ENCODE measurements at places on chromosomes 7 and 10.
A peak's percentile ranks its signal among the peaks of the same experiment; 100 is the strongest.

DNA sequence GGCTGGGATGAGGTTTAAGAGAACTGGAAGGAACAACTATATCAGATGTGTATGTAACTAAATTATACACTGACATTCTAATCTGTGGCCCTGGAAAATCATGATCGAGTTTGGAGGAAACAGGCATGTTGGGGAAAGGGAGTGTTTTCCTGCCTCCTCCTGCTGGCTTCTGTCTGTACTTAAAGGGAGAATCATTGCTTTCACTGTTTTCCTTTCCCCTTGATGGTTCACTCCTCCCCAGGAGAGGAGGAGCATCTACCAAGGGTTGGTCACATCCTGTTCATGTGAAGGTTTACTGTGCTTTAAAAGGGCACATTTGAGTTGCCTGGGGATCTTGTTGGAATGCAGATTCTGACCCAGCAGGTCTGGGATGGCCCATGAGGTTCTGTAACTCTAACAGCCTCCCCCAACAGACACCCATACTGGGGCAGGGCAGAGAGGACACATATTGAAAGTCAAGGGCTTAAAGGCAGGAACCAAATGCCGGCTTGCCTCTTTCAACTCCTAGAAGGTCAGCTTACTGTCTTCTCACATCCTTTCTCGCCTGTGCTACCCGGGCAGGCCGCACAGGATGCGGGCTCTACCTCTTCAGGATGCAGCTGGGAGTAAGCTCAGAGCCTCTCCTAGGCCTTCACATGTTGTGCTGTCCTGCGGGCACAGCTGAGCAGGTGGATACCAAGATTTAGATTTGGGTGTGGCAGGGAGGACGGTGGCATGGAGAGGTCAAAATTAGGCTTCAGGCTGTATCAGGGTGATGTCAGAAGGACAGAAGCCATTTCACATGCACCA, 694.8 kb downstream of the KCNMA1 start:
- no peak for DNase-seq

- no peak for DNase-seq
These were observed 117.2 kb downstream of the RGS10 start for GRCh38 chr10:119425102-119425880.

- DNase-seq, result no peak
These were observed 115.3 kb upstream of the TCF7L2 start for GRCh38 chr10:112834751-112835181.

- no peak for DNase-seq
These were observed 275.6 kb downstream of the SNX10 start for GRCh38 chr7:26567266-26567665.

GRCh38 chr10:92124020-92124419, 166.9 kb downstream of the CPEB3 start:
- DNase-seq, result no peak

DNA sequence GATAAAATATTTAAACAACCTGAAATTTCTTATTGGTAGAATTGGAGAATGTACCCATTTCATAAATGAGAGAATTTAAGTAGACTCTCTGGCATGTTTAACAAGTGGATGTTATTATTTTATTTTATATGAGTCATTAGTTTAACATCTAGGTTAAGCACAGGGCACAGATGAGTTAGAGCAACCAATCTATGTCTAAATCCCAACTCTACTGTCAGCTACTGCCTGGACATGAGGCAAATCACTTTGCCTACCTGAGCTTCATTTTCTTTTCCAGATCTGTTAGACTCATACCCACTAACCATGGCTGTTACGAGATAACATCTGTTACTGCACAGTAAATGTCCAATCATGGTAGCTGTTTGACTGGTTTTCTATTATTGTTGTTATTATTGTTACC, 251.1 kb downstream of the INHBA start:
- DNase-seq, result no peak

GRCh38 chr7:44138698-44139097, 2.4 kb downstream of the MYL7 start:
- no peak for DNase-seq

GRCh38 chr7:53350241-53350640, 314.8 kb downstream of the POM121L12 start:
- no peak for DNase-seq

- no peak for DNase-seq
These were observed 69.1 kb upstream of the NANOS1 start for GRCh38 chr10:118960157-118961090.

DNA sequence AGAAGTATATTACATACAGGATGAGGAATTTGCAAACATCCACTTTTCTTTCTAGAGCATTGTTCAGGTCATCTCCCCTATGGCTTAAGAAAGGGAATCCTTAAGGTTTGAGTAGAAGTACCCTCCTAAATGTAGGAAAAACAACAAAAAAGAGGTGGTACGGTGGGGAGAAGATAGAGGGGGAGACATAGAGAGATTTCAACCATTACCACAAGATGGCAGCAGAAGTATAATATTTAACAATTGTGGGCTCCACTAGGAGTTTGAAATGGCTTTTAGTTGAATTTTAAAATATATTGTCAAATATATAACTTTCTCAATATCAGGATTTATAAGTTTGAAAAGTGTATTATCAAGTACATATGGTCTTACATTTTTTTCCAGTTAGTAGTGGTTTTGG, 72.7 kb upstream of the PRKG1 start:
- no peak for DNase-seq

DNA sequence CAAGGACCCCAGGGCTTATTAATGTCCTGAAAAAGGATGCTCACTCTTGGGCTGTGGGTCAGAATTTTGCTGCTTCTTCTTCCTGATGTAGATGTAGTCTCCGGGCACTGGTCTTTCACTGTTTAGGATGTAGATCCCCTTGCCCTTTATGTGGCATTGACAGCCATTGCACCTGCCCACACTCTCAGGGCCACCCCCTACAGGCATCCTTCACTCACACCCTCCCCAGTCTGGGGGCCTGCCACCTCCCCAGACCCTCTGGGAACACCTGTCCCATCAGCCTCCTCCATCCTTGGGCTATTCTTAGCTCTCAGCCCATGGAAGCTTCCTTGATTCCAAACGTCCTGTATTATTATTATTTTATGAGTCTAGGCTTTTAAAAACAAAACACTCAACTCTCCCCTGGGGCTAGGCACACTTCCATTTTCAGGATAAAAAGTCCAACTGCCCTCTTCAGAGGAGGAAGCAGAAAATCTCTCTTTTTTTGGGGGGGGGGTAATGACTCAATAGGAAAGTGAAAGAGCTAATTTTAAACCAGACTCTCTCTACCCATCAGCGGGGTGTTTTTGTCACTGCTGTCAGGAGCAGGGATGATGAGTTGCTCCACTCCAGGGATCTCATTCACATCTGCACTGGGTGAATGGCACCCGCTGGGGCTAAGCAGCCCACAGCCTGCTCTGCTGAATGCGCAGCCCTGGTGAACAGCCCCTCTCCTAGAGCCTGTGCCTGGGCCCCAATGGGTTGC, 11.5 kb upstream of the KLRG2 start:
- DNase-seq, result no peak

- DNase-seq, result no peak
These were observed 134.7 kb downstream of the SLIT1 start for GRCh38 chr10:97050956-97051496.

GRCh38 chr7:20208651-20209307, 8.4 kb downstream of the MACC1 start:
- no peak for DNase-seq

DNA sequence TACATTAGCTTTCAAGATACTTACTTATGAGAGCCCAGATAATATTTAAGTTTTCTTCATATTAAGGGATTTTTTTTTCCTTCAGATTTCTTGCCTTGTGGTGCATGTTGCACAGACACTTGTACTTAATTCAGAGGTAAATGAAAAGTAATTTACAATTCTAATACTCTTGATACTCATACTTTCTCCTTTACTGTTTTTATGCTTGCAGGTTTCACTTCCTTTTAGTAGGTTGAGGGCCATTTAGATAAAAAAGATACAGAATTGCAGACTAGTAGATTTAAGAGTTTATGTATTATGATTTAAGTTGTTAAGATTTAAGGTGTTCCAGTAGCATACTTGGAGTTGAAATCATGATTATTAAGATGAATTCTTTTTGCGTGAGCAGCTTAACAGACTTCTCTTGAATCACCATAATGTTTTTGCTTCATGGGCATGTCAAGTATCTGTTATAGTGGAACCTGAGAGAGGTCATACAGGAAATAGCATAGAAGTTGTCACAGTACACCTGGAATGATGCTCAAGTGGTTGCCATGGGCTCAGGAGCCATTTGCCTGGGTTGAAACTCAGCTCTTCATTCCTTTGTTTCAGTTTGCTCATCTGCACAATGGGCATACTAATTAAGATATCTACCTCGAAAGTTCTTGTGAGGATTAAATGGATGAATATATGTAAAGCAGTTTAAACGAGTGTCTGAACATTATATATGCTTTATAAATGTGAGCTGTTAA, 174.8 kb upstream of the PRPS1L1 start:
- no peak for DNase-seq

DNA sequence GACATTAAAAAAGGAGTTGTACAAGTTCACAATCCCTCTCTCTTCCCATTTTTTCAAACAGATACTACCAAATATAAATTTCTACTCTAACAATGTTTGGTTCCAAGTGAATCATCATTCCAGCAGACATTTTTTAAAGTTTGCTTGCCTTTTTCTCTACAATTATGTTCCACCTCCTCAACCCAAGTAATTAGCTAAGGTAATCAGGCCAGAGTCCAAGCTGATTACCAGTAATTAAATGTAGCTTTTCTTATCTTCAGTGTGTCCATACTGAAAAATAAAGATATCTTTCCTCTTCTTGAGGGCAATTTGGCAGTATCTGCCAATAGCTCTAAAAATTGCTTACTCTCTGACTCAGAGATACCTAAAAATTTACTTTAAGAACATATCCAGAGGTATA, 126.0 kb downstream of the ITGB8 start:
- DNase-seq, result no peak

DNA sequence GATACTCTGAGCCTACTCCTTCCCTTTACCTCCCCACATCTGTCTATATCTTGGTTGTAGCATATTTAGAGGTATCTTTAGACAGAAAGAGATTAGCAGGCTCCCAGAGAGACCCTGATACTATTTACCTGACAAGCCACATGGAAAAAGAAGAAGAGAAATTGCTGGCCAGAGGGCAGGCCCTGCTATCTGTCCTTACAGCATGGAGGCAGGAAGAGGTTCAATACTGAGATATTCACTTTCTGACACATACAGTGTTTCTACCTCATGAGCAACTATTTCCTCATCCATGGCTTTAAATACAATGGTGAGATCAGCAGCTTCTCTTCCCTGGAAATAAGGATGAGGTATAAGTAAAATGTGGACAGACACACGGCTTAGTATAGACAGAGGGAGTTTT, 33.9 kb upstream of the TSPAN13 start:
- DNase-seq, result no peak

DNA sequence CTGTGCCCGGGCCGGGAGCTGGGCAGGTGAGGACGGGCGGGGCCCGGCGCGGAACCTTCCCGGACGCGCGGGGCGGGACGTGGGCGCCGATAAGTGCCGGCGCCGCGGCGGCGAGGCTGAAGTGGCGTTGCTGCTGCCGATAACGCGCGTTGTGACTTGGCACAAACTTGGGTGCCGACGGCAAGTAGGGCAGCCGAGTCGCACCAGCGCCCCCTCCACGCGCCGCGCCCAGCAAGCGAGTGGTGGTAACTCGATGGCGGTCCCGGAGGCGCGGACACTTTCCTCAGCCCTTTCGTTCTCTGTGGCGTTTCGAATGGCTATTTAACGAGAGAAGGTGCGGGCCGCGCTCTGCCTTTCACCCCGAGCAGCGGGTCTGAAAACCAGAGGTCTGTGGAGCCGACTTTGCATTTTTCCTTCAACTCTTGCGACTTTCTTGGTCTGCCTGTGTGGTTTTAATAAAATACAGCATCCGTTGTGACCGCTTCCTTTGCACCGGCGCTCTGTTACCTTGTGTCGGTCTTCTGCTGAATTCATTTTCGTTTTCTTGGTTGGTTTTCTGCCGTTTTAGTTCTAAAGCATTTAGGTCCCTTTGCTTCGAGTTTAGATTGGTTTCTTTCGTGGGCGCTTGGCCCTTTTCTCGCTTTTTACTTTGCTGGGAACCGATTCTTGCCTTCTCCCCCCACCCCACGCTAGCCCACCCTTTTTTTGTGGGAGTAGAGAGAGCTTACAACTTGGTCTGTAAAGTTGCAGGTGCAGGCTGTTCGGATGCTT, 701 bp downstream of the STK17A start:
- DNase-seq, result peak; percentile 16

GRCh38 chr10:128310971-128311658, 184.9 kb upstream of the MKI67 start:
- no peak for DNase-seq

- no peak for DNase-seq
These were observed 10.5 kb downstream of the NOD1 start for GRCh38 chr7:30468041-30468440.

GRCh38 chr10:48523212-48523819, 81.6 kb downstream of the ARHGAP22 start:
- no peak for DNase-seq

- no peak for DNase-seq
These were observed 929 bp downstream of the GBF1 start for GRCh38 chr10:102246261-102246660.

DNA sequence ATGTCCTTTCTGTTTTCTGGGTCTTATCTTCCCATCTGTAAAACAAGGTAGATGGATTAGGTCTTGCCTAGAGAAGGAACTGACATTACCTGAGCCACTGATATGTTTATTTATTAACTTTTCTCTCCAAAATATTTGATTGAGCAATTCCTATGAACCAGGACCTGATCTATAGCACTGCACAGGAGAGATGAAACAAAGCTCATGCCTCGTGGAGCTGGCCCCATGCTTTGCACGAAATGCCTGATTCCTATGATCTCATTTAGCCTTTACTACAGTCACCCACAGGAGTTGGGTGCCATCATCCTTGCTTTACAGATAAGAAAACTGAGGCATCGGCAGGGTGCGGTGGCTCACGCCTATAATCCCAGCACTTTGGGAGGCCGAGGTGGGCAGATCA, 48.2 kb upstream of the ZMIZ1 start:
- DNase-seq, result no peak

DNA sequence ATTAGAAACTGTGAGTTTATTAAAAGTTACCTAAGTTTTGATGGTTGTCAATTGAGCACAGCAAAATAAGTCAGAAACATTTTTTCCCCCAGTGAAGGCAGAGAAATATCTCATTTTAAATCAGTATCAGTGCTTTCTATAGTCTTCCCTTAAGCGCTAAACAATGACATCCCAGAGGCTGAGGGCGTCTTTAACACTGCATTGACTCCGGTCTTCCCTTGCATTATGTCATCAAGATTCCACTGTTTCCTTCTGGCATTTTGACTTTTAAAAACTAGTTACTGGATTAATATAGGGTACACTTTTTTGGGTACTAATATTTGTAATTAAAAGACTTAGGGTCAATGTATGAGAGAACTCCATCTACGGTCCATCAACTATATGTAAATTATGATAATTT, 3.9 kb downstream of the GLUD1 start:
- no peak for DNase-seq

GRCh38 chr10:121654021-121654545, 55.8 kb upstream of the FGFR2 start:
- DNase-seq, result no peak

- no peak for DNase-seq
These were observed 75.4 kb upstream of the PDSS1 start for GRCh38 chr10:26621889-26622711.

- DNase-seq, result no peak
These were observed 64.4 kb upstream of the SFMBT2 start for GRCh38 chr10:7475046-7475911.

- DNase-seq, result no peak
These were observed 208.9 kb upstream of the PRSS1 start for GRCh38 chr7:142540371-142540770.

GRCh38 chr10:84944187-84944586, 615.8 kb downstream of the CCSER2 start:
- no peak for DNase-seq

- no peak for DNase-seq
These were observed 23.7 kb downstream of the PLAC9 start for GRCh38 chr10:80156216-80156615.

- DNase-seq, result no peak
These were observed 251.6 kb downstream of the SKAP2 start for GRCh38 chr7:26612742-26613141.
